ENCODE measurements at places on chromosomes 11 and 22.

DNA sequence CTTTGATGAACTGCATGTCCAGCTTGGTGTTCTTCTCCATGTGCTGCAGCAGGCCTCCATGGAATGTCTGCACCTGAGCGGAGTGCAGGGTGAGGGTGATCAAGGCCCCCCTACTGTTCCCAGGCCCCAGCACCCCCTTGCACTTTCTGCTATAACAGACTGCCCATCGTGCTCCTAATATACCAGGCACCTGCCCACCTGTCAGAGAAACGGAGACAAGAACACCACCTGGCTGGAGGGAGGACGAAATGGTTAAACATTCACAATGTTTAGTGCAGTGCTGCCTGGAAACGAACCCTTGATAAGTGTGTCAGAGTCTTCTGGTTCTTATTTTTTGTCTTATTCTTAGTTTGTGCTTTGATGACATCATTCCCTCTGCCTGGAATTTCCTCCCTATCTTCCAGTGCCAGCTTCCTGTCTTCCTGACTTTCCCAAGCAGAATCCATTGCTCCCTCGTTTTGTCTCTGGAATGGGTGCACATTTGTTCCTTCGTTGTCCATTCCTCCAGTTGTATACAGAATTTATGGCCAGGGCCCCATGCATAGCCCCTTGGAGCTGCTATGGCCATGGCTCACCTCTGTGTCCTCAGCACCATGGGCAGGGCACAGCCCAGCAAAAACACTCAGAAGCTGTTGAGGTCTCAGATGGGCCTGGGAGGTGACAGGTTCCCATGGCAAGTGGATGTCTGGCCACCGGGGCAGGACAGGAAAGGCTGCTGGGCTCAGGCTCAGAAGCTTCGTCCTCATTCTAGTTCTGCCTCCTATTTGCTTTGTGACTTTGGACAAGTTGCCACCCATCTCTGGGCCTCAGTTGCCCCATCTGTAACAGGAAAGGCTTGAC, 11.9 kb downstream of the BAIAP2L2 start:
- no peak for DNase-seq

DNA sequence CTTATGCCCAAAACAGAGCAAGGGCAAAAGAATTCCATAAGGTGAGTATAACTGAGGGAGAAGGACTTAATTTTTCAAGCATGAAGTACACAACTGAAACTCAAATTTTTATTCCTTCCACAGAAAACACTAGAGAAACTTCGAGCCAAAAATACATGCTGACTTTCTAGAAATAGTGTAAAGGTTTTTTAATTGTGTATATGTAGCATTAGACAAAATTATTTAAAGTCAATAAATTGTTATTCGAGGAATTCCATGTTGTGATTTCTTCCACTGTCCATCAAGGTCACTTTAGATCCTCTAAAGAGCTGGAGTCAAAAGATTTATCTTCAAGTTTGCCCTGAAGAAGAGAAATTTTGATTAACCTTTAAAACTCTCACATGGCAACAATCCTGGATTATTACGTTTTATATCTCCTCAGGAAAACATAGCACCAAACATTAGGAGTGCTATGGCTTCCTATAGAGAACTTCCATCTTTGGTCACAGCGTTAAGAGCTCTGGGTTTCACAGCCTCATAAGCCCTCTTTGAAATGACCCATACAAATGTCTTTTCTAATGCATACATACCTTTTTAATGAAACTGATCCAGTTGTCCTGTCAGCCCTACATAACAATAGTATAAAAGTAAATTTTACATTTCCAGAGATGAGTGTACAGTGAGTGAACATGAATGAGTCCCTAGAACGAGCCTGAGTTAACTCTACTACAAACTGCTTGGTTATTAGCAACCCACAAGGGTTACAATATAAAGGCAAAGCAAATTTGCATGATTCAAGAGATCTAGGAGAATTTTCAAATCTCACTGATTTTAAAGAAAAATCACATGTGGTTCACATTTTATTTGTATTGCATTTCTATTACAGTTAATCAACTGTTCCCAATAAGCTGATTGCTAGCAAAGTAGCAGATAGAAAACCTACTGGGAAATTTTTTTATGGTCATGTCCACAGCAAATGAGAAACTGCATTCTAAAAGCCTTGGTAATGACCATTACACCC, 10.9 kb downstream of the TAF1D start:
- no peak for DNase-seq

DNA sequence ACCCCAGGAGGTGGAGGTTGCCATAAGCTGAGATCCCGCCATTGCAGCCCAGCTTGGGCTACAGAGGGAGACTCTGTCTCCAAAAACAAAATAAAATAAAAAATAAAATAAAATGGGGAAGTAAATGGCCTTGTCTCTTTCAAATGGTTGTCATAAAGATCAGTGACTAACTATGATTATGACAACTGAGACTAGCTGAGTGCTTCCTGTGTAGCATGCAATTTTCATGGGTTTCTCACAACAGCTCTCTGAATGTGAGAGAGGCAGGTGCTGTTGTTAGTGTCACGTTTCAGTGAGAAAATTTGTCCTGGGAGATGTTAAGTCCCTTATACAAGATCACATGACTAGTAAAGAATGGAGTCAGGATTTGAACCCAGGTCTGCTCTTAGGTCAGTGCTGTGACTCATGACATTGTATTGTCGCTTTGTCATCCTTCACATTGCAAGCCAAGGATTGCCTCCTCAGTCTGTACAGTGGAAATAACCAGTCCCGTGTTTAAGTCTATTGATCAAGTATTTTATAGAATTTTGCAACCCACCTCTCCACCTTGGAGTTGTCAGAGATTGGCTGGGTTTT, 163.3 kb upstream of the CCDC90B start:
- no peak for DNase-seq

GRCh38 chr11:72896431-72896830, 82.2 kb downstream of the ATG16L2 start:
- DNase-seq: no peak

GRCh38 chr11:68049509-68050370, 10.9 kb downstream of the TCIRG1 start:
- DNase-seq: no peak

DNA sequence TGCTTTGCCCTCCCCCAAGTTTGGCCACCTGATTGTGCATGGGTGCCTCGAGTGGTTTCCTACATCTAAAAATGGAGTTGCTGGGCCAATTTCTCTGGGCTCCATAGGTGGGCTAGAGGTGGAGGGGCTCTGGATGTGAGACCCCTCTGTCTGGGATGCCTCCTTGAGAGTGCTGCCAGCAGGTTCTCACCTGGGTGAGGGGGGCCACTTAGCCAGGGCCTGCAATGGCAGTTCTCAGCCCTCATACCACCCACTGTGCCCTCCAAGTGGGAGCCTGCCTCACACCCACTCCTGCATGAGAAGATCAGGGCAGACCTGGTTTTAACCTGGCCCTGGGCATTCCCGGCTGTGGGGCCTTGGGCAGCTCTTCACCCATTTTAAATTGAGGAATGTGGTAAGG, 83.9 kb downstream of the CABIN1 start:
- DNase-seq: no peak

DNA sequence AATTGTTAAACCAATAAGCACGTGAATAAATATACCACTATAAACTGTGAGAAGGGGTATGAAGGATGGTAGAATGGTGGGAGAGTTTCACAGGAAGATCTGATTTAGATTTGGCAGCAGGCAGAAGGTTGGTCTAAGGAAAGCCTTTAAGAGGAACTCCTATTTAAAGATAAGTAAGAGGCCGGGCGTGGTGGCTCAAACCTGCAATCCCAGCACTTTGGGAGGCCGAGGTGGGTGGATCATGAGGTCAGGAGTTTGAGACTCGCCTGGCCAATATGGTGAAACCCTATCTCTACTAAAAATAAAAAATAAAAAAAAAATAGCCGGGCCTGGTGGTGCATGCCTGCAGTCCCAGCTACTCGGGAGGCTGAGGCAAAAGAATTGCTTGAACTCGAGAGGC, 45.8 kb upstream of the CXCR5 start:
- no peak for DNase-seq

DNA sequence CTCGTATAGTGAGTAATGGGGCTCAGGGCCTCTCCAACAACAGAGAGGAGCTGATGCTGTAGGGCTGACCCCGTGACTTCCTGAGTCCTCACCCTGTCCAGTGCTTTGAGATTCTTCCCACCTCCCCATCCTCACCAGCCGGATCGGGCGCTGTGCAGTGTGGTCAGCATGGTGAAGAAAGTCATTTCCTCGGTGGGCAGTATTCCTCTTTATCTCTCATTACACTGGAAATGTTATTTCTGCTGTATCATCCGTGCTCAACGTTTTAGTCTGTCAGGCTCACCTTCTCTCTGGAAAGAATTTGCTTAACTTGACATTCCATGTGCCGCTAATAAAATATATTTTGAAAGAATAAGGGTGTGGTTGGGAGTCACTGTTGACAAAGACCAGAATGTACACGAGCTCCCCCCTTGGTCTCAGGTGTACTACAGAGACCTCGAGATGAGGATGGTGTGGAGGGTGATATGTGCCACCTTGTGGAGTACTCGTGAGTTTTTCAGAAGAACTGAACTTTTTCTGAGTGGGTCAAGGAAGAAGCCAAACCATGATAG, 25.7 kb upstream of the SCGB1A1 start:
- no peak for DNase-seq

GRCh38 chr11:130171534-130171933, 12.0 kb downstream of the ST14 start:
- no peak for DNase-seq

DNA sequence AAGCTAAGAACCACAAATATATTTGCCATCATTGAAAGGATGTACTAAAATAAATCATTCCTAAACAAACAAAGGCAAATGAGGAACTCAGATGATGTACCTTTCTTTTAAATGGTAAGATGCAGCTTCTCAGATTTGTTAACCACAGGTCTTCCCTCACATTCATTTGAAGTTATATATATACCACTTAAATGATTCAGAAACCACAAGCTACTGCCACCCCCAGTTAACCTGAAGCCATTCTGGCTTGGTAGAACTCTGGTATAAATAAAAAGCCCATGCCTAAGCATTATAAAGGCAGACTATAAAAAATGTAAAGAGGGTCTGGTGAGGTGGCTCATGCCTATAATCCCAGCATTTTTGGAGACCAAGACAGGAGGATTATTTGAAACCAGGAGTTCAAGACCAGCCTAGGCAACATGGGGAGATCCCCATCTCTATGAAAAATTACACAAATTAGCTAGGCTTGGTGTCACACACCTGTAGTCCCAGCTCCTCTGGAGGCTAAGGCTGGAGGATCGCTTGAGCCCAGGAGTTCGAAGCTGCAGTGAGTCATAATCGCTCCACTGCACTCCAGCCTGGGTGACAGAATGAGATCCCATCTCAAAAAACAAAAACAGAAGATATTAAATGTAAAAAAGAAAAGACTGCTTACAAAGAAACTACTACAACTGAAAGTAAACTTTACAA, 1185.3 kb downstream of the JRKL start:
- no peak for DNase-seq

DNA sequence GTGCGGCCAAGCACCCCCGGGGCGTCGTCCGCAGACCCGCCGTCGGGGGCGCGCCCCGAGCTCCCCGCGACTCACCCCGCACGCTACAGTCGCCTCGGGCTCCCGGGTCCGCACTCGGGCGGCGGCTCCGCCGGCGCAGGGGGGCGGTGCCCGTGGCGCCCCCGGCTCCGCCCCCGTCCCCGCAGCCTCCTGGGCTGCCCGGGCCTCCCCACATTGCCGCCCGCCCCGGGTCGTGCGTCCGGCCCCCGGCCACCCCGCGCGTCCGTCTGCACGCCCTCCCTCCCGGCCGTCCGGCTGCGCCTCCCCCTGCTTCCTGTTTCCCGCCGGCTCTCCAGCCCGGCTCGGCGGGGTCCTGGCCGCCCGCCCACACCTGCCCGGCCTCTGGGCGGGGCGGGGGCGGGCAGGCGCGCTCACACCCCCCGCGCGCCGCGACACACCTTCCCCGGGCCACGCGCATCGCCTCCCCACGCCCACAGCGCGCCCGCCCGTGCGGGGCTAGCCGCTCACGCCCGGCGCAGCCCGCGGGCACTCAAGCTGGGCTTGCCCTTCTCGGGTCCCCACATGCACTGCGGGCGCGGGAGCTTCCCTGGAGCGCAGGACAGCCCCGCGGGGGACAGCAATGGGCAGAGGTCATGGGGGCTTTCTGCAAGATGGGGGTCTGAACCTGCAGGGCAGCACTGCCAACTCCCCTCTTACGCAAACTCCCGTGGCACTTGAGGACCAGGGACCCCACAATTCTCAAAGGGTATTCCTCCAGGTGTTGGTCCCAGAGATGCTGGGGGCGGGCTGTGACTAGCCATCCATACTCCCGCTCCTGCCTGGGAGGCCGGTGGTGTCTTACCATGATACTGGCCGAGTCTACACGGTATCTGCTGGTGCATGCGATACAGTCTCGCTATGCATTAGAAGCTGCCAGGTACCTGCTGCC, at the start of gene CARD10:
Gene CARD10, minus strand, starts transcription at position 148 of the 928 bp plus-strand sequence. CDS start 215 bp downstream, outside the sequence.
- no peak for DNase-seq

DNA sequence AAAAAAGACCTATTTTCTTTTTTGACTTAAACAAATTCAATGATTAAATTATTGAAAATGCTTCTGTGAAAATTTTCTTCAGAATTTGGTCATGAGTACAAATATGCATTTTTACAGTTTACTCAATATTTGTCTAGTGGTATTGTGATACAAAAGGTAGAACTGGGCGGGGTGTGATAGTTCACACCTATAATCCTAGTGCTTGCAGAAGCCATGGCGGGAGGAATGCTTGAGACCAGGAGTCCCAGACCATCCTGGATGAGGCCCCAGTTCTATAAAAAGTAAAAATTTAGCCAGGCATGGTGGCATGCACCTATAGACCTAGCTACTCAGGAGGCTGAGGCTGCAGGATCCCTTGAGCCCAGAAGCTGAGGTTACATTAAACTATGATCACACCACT, 90.6 kb downstream of the ARHGAP42 start:
- DNase-seq: no peak

DNA sequence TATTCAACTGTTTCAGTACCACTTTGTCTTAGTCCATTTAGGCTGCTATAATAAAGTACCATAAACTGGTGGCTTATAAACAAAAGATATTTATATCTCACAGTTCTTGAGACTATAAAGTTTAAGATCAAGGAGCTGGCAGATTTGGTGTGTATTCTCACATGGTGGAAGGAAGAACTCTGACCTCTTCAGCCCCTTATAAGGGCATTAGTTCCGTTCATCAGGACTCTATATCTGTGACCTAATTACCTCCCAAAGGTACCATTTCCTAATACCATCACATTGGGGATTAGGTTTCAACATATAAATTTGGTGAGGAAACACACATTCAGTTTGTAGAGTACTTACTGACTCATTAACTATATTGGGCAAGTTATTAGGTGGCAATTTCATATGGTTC, 10.7 kb upstream of the ARL14EP start:
- no peak for DNase-seq

DNA sequence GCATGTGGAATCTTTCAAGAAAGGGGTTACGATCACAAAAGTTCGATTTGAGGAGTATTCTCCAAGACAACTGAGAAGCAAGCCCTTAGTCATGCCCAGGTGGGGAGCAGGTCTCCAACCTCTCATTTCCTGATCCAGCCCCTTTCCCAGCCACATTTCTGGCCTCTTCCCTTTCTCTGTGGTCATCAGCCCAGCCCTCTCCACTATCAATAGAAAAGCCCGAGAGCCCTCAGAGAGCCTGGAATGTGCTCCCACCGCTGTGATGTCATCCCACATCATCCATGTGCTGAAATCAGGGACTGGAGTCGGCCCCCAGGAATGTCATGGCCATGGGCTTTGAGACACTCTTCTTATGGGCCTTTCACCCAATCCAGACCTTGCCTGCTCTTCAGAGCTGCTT, 62.6 kb downstream of the KCNJ1 start:
- DNase-seq: no peak
